Activated naive CD8-positive, alpha-beta T cell treated with anti-CD3 and anti-CD28 coated beads, Interleukin-2, amount 10 ng/mL, durations not matched to agents 7 days and 5 days (primary cell): ENCODE measurements at places on chromosomes 11 and 22.

DNA sequence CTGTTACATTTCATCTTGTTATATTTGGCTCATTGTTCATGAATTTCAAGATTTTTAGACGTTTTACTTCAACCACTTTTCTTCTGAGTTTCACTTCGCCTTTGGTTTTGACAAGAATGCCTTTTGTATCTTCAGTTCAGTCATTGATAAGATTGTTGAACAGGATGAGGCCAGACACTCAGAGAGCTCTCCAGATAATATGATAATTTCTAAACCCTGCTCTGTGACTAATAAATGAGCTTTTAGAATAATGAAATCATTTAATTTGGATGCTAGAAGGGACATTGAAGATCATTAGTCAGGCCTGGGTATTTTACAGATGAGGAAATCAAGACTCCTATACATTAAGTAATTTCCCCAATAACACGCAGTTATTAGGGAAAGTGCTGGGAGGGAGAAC is 37.2 kb upstream of the GRAMD1B start:
- DNase-seq: no peak

DNA sequence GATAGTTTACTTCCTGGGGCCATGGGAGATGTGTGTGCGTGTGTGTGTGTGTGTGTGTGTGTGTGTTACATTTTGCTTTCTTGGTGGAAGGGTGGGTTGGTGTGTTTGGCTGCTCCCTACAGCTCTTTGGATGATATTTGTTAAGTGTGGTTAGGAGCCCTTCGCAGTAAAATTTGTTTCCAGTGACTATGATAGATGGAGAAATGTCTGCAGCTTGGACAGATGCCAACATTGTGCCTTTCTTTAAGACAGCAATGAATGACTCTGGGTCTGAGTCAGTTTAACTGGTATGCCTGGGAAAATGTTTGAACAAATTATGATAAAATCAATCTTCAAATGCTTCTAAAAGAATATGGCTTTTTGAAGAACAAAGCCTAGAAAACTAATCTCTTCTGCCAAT is 102.7 kb upstream of the TRPC6 start:
- no peak for DNase-seq

GRCh38 chr22:26585104-26585790 is 4.7 kb downstream of the TPST2 start:
- no peak for DNase-seq

DNA sequence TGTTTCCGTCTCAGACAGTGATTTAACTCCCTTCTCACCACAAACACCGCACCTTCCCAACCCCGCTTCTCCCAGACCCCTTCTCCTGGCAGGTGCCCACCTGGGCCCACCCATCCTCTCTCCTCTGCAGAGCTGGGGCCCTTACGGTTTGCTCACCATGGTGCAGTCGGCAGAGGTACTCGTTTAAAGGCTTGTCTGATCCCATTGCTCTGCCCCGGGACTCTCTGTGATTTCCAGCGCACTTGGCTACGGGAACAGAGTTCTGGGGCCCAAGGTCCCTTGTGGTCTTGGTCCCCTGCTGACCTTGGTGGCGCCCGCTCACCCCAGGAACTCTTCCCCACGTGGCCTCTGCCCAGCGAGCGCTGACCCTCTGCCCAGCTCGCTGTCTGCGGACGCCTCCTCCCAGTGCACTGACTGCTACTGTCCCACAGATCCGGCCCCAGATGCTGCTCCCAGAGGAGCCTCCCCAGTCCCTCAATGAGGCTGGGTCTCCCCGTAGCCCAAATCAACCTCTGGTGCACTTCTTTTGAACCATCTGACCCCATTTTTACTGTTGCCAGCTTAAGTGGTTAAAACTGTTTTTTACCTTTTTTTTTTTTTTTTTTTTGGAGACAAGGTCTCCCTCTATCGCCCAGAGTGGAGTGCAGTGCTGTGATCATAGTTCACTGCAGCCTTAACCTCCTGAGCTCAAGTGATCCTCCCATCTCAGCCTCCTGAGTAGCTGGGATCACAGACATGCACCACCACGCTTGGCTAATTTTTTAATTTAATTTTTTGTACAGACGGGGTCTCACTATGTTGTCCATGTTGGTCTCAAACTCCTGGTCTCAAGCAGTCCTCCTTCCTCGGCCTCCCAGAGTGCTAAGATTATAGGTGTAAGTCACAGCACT is 21.3 kb upstream of the CTSD start:
- DNase-seq: no peak

DNA sequence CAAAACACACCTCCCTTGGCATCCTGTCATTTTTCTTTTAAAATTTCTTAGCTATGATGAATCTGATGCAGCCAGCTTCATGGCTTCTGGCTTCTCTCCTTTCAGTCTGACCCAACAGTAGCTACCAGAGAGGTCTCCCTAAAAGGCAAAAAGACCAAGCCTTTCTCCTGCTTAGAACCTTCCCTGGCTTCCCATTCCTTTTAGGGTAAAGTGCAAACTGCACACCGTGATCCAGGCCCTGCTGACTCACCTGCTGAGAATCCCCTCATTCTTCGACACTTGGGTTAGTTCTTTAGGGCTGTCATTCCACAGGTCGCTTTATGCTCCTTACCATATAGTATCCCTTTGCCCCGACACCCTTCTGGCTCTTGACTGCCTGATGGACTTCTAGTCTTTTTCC is 362.4 kb downstream of the MIAT start:
- DNase-seq: no peak

- DNase-seq: no peak
Observed at GRCh38 chr11:118226781-118227180, 2.0 kb upstream of the JAML start.

DNA sequence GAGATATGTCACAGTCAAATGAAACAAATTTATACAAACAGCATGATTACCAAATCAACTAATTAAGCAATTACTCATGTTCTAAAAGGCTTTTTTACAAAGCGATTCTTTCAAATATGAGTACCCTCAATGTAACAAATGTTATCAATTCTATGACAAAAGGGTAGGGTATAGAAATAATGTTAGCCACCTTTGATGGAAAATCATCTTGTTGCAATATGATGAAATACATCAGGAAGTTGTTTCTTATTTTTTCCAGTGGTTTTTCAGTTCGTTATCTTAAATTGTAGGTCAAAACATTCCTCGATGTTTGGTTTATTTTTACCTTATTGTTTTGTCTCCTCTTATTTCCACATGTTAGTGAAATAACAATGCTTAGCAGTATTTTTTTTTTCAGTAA is 6.5 kb downstream of the ARHGEF12 start:
- no peak for DNase-seq

DNA sequence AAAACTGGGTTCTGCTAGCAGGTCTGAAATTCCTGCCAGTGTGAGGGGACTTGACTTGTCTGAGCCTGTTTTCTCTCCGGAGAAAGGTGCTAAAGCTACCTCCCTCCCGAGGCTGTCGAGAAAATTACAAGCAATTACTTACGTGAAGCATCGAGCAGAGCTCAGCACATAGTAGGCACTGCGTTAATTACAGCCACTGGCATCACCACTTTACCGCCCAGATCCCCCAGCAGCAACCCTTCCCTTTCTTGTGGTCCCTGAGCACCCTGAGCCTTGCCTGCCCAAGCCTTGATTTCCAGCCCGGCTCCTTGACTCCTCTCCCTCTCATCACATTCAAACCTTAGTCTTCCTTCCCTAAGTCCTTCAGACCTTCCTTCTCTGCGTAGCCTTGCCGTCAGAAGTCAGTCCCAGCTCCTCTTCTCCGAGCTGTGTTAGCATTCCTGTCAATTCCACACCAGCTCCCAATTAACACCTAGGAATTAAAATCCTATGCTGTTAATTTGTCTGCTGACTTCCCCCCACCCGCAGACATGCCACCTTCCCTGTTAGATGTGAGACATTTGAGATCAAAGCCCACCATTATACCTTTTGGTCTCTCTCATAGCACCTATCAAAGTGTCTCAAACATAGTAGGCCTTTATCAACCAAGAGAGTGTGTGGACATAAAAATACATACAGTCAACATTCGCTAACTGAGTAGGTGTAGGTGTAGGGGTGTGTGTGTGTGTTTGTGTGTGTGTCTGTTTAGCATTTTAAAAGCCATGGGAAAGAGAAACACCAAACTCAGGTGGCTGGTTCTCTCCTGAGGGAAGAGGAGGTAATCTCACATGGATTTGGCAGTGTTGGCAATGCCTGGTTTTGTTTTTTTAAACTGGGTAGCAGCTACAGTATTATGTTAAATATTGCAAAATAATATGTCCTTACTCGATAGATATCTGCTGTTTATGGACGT is 2.8 kb upstream of the KCNJ5 start:
- DNase-seq: no peak

DNA sequence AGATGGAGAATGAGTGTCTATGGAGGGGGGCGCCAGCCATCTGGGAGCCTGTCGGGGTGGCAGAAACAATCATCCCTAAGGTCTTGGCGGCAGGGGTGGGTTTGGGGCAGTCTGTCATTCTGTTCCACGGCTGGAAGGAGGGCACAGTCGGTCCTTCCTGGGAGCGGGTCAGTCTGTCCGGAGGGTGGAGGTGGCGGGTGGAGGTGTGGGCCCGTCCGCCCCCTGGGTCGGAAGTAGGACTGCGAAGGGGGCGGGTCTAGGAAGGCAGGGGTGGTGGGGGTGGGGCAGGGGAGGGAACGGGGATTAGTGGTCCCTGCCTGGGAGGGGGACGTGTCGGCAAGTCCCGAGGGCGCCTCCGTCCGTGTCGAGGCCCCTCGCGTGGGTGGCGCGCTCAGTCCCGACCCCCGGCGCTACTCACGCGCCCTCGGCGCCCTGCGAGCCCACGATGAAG is 461 bp downstream of the TBC1D10A start:
- DNase-seq: no peak

- no peak for DNase-seq
Observed at GRCh38 chr22:36629320-36629719, 74.2 kb downstream of the CACNG2 start.

GRCh38 chr11:66546368-66546965 is at the start of gene ACTN3:
ACTN3 (plus strand) TSS chr11:66546903; CDS start chr11:66546938, 35 bp downstream.
- no peak for DNase-seq

DNA sequence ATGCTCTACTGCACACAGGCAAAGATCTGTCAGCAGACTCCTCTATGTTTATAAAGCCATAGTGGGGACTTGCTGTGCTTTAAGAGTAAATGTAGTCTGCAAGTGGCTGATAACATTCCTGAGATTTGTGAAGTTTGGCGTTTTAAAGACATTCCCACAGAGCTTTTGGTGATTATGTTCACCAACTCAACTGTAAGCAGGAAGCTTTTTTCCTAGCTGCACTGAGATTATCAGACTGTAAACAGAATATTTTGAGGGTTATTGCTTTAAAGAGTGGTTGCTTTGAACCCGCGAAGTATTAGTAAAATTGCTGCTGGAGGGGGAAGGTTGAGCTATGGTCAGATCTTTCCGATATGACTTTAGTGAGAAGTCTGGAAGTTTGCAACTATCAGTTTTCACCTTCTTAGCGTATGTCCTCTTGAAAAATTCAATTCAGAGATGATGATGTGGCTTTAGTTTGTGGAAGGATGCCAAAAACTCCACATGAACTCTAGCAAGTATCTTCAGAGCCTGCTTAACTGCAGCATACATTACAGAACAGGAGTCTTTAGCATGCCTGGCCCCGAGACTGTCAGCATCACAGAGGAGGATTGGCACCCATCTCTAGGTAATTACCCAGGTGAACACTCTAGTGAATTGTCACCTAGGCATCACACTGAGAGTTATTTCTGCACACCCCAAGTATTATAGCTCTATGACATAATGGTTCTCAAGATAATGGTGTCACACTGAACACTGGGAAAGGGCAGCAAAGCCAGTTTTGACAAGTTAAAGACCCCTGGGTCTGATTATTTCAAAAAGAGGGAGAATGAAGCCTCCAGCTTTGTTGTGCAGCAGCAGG is 89.9 kb downstream of the MTNR1B start:
- DNase-seq: no peak

GRCh38 chr11:65066805-65067291 is 8.5 kb upstream of the NAALADL1 start:
- DNase-seq: no peak

- DNase-seq: no peak
Observed at GRCh38 chr11:110044226-110044968, 48.8 kb upstream of the ZC3H12C start.

DNA sequence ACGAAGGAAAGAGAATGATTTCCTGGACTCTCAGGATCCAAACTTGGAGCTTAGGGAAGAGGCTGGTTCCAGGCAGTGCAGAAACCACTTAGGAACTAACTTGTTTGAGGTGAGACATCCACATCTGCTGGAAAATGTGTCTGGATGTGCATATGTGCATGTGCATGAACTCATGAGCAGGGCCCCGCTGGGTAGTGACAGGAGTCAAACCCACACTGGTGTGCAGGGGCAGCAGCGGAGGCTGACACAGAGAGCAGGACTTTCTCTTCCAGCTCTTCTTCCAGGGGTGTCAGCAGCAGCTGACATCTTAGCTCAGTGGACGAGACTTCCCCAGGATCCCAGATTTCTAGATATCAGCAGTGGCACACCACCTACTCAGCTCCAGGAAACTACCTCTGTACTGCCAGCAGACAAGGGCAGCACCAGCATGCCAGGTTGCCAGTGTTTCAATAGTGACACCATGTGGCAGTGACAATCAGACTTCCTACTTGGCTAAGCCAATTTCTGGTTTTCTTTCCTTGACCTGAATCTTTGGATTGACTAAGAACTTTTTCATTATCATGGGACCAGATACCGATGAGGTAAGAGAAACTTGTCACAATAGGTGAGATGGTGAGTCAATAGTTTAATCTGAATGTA is 227.5 kb upstream of the ZC3H12C start:
- DNase-seq: no peak

DNA sequence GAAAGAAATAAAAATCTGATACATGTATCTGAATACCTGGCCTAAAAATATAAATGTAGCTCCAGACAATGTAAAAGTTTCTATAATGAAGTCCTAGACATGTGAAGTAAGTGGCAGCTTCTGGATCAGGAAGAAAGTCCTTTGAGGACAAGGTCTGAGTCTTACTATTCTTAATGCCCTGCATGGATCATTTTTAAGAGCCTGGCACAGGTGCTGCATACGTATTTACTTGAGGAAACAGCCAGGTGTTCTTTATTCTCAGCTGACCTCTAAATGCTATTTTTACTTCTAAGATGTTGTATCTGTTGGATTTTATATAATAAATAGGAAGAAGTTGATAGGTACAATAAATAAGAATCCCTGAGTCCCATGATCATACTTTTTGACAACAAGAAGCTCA is 750.0 kb upstream of the LUZP2 start:
- DNase-seq: no peak

DNA sequence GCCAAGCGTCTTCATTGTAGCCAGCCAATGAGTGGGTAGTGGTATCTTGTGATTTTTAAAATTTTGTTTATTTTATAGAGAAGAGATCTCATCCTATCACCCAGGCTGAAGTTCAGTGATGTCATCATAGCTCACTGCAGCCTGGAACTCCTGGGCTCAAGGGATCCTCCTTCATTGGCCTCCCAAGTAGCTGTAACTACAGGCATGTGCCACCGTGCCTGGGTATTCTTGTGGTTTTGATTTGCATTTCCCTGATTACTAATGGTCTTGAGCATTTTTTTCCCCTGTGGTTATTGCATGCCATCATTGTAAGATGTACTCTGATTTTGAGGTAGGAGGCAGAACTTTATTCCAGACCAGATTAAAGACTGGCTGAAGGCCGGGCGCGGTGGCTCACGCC is 2.4 kb upstream of the DENND6B start:
- no peak for DNase-seq

DNA sequence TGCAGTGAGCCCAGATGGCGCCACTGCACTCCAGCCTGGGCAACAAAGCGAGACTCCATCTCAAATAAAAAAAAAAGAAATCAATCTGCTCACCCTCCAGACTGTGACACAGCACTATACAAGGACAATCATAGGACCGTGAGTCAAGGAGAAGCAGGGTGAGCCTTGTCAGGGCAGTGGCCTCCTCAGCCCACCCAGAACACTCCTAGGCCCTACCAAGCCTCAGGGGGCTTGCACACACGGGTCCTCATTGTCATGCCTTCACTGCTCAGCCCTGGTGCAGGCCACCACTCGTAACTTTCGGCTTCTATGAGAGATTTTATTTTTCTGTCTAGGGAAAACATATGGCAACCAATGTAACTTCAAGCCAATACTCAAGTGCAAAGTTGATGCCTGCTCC is 35.8 kb downstream of the DGCR2 start:
- no peak for DNase-seq
